ENCODE measurements at places on chromosomes 3 and 15.
A peak's percentile ranks its signal among the peaks of the same experiment; 100 is the strongest.

DNA sequence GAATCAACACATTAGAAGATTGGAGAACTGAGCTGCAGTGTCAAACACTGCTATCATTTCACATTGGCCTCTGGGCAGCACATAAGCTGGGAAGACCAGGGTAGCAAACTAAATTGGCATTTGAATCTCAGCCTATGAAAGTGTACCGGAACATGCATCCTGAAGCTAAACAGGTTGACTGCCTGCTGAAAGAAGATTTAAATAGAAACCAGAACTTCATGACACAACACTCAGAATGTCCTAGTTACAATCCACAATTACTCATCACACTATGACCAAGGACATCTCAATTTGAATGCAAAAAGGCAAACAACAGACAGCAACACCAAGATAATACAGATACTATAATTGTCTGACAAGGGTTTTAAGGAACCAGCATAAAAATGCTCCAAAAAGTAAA is 26.2 kb downstream of the TM2D3 start:
- DNase-seq: no peak

GRCh38 chr15:45583731-45584639 is 3.2 kb upstream of the BLOC1S6 start:
- no peak for DNase-seq

GRCh38 chr3:46844397-46844796 is 18.8 kb downstream of the MYL3 start:
- no peak for DNase-seq

DNA sequence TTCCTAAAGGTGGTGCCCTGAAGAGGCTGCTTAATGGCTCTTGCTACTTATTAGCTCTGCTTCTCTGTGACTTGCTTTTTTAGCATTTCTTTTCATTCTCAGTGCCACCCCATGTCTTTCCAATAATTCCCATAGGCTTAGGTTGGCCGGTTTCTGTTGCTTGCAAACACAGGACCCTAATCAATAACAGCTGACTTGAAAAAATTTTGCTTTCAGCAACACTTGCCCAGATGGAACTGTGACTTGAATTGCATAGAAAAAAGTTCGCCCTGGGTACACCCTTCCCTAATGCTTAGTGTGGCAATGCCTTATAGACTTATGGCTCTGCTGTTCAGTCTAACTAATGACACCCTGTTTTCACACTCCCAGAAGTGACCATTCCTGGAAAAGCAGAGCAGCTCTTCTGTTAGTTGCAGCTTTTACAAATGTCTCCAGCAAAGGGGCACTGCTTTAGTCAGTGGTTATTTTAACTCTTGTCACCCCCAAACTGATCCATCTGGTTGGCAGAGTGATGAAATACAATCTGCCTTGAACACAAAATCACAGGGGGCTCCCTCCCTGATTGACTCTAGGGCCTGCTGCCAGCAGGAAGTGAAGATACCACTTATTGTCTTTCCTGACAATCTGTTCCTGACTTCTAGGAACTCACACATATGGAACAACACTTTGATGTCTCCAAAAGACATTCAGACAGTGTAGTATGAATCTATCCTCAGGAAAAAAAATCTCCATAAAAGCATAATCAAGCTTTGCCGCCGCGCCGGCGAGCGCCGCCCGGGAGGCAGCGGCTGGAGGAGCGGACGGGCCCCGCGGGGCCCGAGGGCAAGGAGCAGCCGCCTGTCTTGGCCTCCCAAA is 9.7 kb upstream of the SLMAP start:
- no peak for DNase-seq

GRCh38 chr15:79978655-79979514 is 7.9 kb upstream of the BCL2A1 start:
- DNase-seq: no peak

DNA sequence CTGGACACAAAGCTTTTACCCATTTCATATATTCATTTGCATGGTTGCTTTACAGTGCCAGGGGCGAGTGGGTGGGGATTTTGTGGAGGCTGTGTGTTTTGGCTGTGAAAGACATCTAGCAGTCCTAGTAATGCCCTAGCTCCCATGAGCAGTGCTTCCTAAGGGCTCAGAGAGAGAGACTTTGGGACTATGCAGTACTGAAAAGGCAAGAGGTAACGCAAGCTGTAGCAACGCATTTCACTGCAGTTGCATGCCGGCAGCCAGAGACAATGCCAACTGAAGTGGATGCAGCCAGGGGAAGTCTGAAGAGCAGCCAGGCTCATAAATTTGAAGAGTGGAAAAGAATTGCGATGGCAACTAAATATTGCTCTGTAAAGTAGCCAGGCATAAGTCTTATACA is 27.4 kb upstream of the ATP10A start:
- no peak for DNase-seq

DNA sequence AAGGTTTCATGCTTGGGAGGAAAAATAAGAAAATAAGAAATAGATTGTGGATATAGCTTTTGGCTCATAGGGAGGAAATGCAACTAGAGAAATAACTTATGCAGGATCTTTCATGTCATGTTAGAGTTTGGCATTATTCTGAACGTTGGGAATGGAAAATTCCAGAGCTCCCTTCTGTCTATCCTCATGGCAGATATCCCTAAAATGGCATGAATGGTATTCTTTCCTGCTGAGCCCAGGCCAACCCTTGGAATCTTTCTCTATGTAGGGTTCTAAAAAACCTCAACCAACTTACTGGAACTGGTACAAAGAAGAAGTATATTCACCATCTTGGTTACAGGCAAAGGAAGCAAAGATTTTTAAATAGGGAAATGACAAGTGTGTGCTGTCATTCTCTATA is 212.5 kb downstream of the CHST2 start:
- DNase-seq: no peak

GRCh38 chr3:56005196-56005805 is 463.0 kb downstream of the ERC2 start:
- DNase-seq: no peak

DNA sequence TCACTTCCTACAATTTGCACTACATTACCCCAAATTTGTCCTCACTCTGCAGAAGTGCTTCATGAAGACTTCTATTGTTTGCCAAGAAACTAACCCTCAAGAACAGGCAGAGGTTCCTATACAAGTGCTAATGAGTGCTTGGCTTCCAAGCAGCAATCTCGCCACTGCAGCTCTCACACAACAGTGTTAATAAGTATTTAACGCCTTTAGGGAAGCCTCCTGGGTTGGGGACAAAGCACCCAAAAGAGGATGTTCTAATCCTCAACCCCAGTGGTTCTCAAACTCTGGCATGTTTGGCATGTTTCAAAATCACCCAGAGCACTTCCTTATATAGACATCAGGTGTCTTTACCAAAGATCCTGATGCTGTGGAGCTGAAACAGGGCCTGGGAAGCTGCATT is 64.6 kb downstream of the ZIC4 start:
- no peak for DNase-seq

DNA sequence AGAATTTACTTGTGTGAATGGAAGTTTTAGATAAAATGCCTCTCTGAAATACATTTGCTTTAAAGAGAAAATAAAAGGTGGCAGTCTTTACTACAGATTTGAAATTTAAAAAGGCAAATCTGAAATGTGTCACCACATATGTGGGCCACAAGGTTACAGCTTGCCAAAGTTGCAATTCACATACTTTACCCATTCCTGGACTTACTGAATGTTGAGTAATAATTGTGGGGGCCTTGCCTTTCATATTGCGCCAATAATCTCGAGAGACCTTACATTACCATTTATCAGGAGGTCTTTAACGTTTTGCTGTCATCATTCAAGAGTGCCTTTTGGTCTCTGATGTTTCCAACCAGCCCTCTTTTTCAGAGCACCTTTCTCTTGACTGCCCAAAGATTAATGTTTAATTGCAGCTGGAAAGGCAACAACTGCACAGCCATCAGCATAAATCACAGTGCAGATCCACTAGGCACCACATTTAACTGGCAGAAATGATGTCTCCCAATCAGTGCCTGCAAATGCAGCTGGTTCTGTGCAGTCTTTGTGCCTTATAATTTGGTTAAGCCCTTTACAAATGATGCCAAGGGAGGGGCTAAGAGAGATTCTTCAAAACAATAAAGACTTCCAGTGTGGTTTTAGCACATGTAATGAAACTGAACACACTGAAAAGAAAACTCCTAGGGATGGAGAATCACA is 206.8 kb downstream of the MAGI1 start:
- DNase-seq: no peak

DNA sequence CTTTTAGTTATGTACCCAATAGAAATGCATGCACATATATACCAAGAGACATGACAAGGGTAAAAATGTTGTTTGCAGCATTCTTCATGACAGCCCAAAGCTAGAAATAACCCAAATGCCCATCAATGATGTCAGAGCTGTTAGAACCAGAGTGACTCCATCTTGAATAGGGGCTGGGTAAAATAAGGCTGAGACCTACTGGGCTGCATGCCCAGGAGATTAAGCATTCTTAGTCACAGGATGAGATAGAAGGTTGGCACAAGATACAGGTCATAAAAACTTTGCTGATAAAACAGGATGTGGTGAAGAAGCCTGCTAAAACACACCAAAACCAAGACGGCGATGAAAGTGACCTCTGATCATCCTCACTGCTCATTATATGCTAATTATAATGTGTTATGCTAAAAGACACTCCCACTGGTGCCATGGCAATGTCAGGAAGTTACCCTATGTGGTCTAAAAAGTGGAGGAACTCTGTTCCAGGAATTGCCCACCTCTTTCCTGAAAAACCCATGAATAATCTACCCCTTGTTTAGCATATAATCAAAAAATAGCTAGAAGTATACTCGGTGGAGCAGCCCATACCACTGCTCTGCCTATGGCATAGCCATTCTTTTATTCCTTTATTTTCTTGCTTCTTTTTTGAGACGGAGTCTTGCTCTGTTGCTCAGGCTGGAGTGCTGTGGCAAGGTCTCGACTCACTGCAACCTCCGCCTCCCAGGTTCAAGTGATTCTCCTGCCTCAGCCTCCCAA is 32.9 kb downstream of the ZBTB11 start:
- no peak for DNase-seq

GRCh38 chr3:26081806-26082205 is 291.9 kb downstream of the OXSM start:
- no peak for DNase-seq

DNA sequence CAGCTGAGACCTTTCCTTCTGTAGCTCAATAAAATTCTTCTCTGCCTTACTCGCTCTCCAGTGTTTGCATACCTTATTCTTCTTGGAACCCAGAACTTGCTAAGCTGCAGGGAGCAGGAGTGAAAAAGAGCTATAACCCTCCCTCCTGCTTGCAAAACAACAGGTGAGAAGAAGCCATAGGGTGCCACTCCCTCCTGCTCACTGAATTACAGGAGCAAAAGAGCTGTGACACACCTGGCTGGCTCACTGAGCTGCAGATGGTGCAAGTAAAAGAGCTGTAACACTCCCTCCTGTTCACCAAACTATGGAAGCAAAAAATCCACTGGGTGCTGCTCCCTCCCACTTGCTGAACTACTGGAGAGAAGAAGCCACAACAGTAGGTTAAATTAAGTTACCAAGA is 44.2 kb upstream of the C2CD4B start:
- DNase-seq: no peak

- no peak for DNase-seq
Observed at GRCh38 chr3:67521053-67521646, 133.3 kb downstream of the SUCLG2 start.

DNA sequence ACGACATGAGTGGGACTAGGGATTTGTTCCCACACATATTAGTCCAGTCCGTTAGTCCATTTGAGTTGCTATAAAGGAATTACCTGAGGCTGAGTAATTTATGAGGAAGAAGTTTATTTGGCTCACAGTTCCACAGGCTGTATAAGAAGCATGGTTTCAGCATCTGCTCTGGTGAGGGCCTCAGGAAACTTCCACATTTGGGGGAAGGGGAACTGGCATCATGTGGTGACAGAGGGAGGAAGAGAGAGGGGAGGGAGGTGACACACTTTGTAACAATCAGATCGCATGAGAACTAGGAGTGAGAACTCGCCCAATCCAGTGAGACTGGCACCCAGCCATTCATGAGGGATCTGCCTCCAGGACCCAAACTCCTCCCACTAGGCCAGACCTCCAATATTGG is 769.9 kb upstream of the ROBO1 start:
- DNase-seq: no peak

DNA sequence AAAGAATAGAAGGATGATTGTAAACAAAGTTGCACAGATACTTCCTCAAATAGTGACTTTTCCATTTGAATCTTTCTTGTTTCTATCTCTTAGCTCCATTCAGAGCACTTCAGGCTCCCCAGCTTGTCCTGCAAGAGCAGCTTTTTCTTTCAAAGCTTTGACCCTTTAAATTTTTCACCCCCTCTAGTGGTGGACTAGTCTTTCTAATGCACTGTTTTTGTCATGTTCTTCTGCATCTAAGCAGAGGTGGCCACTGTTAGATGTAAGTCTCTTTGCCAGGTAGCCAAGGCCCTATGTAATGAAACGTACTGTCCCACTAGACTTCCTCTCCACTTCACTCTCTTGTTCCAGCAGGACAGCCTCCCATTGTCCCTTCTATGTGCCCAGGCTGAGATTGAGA is 74.0 kb upstream of the MANF start:
- DNase-seq: no peak

GRCh38 chr3:31880020-31880419 is 101.0 kb downstream of the OSBPL10 start:
- no peak for DNase-seq

DNA sequence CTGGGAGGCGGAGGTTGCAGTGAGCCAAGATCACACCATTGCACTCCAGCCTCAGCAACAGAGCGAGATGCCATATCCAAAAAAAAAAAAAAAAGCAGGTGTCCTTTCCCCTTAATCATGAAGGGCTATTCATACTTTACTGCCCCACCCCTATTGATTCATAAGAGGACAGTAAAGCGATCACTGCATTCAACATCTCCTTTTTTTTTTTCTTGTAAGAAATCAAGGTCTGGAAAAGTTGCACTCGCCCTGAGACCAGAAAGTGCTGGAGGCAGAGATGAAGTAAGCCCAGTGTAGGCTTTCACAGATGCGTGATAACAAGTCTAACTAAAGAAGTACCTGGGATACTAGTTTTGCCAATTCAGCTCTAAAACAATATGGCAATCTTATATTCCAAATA is 24.2 kb downstream of the B3GNT5 start:
- no peak for DNase-seq

DNA sequence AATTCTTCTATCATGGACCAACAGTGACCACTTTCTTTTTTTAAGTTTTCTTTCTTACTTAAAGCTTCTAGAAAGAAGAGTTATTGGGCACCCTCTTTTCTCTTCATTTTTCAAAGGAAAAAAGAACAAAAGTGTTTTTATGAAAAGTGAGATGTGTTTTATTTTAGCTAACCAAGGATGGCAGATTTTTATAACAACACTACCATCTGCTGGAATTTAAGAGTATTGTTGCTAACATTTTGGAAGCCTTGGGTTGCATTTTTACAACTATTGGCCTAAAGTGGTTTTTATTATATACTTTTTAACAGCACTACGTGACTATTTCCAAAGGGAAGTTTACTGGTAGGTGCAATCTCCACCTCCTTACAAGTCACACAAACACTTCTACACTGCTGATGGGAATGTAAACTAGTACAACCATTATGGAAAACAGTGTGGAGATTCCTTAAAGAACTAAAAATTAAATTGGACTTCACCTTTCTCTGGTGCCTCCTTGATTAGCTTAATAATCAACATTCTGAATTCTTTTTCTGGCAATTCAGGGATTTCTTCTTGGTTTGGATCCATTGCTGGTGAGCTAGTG is 237.7 kb upstream of the AGTR1 start:
- no peak for DNase-seq

GRCh38 chr3:28667646-28668621 is 319.3 kb upstream of the AZI2 start:
- DNase-seq: peak; percentile 15

GRCh38 chr3:62558549-62559112 is 185.3 kb upstream of the FEZF2 start:
- DNase-seq: no peak

GRCh38 chr3:183583331-183584245 is 28.1 kb upstream of the KLHL6 start:
- DNase-seq: no peak

- no peak for DNase-seq
Observed at GRCh38 chr3:131075632-131076328, 49.1 kb downstream of the NEK11 start.

Data from activated CD4-positive, CD25-positive, alpha-beta regulatory T cell (primary cell).